ENCODE measurements at places on chromosomes 11 and 22.
A peak's percentile ranks its signal among the peaks of the same experiment; 100 is the strongest.

DNA sequence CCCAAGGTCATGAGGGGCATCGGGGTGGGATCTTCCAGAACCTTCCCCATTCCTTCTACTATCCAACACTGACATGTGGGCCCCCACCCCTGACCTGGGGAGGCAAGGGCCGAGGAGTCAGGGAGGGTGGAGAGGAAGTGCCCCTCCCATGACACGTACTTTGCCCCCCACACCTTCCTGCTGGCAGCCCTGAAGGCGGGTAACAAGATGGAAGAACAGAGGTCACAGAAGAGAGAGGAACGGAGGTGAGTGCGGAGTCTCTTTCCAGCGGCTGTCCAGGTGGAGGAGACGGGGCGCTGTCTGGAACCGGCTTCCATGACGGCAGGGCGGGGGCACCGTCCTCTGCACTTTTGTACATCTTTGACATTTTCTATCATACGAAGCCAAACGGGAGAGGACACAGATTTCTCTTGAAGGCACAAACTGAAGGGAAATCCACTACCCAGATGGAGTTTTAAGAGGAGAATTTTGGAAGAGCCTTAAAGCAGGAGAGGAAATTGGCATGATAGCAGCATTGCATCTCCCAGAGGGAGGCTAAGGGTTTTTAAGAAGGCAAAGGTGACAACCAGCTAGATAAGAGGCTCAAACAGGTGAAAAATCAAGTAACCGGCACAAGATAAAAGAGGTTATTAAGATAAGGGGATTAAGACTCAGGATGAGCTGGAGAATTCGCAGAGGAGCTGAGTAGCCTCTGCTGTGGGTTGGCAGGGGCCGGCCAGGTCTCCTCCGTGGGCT lies 16.7 kb downstream of the OSBPL5 start:
- no peak for DNase-seq

DNA sequence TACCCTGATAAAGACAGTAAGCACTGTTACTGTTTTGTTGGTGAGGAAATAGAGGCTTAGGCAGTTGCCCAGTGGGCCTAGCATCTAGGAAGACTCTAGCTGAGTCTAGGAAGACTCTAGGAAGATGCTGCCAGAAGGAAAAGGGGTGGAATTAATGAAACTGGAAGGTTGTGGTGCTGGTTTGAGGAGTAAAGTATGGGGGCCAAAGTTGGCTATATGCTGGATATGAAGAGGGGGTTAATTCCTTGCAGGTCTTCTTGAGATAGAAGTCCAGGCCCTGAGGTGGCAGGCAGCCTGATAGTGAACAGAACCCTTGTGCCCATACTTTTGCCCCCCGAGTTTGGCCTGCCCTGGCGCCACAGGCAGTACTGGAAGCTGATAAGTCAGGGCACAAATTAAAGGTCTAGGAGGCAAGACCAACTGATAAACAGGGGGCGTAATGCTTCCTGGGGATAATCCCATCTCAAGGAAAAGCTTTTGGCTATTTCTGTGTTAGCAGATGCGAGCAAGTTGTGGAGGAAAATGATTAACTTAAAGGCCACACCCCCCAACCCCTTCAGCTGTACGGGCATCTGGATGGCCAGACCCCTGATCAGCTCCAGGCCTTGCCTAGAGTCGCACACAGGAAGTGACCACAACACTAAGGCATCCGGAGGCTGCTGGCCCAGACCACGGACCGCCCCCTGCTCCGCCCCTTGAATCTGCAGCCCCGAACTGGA lies 3.1 kb downstream of the ILK start:
- DNase-seq: no peak

DNA sequence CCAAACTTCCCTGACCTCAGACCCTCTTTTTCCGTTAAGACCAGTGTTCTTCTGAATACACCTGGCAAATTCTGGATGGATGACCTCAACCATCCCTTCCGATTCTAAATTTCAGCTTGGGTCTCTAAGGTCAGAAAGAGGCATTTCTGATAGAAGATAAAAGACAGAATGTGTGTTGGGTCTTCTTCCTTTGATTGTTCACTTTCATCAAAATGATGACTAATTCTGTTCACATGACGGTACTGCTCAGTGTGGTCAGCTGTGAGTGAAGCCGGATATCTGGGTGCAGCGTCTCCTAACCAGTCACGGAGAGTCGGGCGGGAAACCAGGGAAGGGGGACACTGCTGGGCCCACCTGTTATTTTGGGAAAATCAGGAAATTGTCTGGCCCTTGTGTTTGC lies 151.6 kb upstream of the NAV2 start:
- DNase-seq: no peak

GRCh38 chr11:64713781-64714363 lies 9.1 kb downstream of the NRXN2 start:
- no peak for DNase-seq

DNA sequence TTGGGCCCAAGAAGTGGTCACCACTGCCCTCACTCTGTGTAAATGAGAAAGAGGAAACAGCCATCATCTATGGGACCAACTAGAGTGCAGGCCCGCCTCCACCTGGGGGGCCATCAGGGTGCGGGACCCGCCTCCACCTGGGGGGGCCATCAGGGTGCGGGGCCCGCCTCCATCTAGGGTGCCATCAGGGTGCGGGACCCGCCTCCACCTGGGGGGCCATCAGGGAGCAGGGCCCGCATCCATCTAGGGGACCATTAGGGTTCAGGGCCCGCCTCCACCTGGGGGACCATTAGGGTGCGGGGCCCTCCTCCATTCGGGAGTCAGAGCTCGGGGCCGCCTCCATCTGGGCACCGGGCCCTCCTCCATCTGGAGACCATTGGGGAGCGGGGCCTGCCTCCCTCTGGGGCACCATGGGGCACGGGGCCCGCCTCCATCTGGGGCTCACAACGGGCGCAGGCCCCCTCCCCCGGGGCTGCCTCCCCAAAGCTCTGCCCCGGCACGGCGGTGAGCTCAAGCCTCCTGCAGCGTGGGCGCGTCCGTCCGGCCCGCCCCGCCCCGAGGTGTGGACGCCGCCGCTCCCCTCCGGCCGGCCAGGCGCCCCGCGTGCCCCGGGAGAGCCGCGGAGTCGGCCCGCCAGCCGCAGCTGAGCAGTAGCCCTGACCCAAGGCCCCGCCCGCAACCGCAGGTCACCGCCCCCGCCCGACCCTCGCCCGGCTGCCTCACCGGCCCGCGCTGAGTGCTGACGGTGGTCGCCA lies 512 bp downstream of the TOLLIP start:
- DNase-seq: no peak

DNA sequence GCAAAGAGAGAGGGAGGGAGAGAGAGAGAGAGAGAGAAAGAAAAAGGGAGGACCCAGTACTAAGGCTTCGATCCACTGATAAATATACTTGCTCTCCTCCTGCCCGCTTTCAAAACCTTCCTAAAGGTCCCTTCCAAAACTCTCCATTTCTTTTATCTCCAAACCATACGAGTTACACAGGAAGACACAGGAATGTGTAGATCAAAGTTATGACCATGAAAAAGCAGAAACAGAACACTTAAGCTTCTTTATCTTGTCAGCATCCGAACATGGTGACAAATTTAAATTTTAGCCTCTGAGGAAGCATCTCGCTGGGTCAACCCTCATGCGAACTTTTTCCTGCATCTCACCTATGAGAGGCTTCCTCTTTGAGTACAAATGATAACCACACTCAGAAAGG lies 29.2 kb upstream of the POGLUT3 start:
- DNase-seq: no peak

- peak; percentile 29 for DNase-seq
Observed at GRCh38 chr22:49972163-49973017, 11.8 kb downstream of the PIM3 start.

GRCh38 chr22:20520093-20520511 lies 12.7 kb downstream of the MED15 start:
- DNase-seq: peak; percentile 41

DNA sequence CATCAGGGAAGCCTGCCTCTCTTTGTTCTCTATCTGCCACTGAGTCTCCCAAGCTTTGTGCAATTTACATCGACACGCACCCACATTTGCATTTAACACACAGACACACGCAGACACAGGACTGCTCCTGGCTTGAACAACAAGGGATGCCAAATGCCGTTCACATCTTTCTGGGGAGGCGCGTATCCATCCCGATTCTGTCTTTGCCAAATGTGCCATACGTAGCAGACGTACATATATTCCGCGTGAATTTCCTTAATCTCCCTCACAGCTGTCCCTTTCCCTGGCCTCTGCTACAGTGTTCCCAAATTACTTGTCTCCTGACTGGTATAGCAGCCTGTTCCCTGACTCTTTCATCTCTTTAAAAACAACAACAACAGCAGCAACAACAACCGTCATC lies 409.5 kb downstream of the MIAT start:
- no peak for DNase-seq

DNA sequence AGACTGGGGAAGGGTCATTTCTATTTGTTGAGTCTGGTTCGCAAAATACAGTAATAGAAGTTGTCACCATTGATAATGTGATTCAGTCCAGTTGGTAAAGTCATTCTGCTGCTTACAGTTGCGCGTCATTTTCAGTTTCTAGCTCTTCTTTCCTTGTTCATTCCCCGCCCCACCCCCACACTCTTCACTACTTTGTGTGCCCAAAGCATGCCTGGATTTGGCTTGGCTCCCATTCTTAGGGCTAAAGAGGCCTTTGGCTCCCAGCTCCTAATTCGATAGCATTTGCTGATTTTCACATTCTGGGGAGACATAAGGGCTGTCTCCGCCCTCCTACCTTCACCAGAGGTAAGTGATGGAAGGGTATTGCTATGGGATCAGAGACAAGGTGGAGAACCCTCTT lies 43.0 kb downstream of the CECR2 start:
- no peak for DNase-seq

DNA sequence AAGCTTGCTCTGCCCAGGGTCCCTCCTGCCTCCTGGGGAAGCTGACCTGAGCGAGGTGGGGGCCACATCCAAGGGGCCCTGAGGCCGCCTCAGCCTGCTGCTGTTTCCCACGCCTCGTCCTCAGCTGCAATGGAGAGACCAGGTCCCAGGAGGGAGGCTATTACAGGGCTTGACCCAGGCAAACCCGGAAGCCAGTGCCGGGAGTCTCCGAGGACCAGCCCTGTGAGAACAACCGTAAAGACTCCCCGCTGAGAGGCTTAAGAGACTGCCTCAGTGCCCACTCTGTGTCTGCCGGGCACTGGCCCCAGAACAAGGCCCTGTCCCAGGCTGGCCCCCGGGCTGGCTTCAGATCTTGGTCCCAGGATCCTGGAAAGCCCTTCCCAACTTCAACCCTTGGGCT lies 124.3 kb upstream of the FGF3 start:
- DNase-seq: no peak

GRCh38 chr11:7480113-7480512 lies 5.2 kb upstream of the OLFML1 start:
- DNase-seq: no peak

DNA sequence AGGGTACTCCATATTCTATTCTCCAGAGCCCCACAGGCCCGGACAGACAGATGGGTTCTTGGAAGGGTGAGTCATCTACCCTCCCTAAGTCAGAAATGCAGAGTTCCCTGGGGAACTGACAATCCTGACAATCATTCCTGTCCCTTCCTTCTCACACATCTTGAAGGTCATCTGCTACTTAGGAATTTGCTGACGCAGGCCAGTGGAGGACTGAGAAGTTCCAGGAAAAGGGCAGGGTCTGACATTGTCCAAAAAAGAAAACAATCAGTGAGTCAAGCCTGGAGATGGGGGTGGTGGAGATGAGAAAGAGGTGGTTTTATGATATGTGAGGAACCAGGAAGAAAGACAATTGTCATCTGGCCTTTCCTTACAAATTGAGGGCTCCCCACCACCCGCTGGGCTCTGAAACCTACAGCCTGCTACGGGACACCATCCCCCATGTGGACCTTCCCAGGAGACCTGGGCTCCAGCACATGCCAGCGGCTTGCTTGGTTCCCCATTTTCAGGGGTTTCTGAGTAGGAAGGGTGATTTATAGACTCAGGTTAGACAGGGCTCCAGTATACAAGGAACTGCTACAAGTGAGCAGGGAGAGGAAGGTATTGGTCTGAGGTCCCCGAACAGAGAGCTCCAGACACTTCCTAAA lies 12.9 kb downstream of the CD59 start:
- no peak for DNase-seq

GRCh38 chr11:124930799-124931198 lies 5.0 kb downstream of the HEPACAM start:
- no peak for DNase-seq

DNA sequence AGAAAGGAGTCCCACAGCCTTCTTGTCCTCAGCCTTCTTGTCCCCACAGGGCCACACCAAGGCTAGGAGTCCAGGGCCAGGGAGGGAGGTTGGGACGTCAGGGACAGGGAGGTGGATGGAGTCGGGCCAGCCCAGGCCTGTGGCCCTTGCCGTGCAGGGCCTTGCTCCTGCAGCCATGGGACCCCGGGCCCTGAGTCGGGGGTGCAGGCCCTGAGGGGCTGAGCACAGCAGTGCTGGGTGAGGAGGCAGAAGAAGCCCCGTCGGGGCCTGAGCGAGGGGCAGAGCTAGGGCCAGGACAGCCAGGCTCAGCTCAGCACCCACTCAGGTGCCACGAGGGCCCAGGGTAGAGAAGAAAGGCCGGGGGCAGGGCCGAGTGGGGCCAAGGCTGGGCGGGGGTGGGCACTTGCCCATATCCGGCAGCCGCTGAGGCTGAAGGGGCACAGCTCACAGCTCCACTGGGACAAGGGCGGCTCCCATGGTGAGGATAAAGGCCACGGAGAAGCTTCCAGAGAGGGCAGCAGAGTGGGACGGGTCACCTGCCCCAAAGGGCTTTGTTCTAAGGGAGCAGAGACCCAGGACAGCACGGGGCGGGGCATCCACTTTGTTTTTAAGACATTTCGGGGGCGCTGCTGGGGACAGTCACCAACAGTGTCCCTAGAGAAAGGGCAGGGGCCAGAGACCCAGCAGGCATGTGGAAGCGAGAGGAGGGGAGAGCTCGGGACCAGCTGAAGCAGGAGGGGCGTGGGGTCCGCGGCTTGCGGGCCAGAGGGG lies 3.6 kb downstream of the MLC1 start:
- no peak for DNase-seq

- DNase-seq: no peak
Observed at GRCh38 chr11:15640318-15640717, 525.6 kb downstream of the INSC start.

GRCh38 chr11:127619946-127620345 lies 619.4 kb upstream of the KIRREL3 start:
- no peak for DNase-seq

DNA sequence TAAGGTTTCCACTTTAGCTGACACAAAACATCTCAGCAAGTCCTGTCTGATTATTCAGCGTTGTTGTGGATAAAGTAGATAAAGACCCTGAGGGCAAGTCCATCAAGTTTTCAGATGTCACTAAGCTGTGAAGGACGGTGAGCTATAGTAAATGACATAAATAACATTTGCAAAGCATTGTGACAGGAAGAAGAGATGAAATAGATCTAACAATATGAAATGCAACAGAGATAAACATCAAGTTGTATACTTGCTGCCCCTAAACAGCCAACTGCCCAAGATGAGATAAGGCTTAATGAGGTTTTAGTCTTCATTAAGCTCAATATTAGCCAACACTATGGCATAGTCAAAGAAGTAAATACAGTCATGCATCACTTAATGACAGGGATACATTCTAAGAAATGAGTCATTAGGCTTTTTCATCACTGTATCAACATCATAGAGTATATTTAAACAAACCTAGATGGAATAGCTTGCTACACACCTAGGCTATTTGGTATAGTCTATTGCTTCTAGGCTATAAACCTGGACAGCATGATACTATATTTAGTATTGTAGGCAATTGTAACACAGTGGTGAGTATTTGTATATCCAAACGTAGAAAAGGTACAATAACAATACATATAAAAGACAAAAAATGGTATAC lies 625.1 kb upstream of the ANO5 start:
- no peak for DNase-seq

- DNase-seq: no peak
Observed at GRCh38 chr11:128279866-128280265, 307.5 kb downstream of the ETS1 start.
